Left renal cortex interstitium (tissue), 4 donors: ENCODE measurements at places on chromosomes 3 and 15.
A peak's percentile ranks its signal among the peaks of the same experiment; 100 is the strongest.

GRCh38 chr15:51155891-51156290 lies 61.2 kb upstream of the TNFAIP8L3 start:
- DNase-seq = no peak

GRCh38 chr15:90451053-90451850 lies 63.2 kb downstream of the IQGAP1 start:
- no peak for DNase-seq

- no peak for DNase-seq
These were observed 77.4 kb downstream of the SMAD6 start for GRCh38 chr15:66779331-66780009.

GRCh38 chr15:47196048-47196447 lies 521.3 kb upstream of the SEMA6D start:
- peak; percentile 83 for DNase-seq
